ENCODE measurements at places on chromosomes 2 and 18. TPM values are rescaled to one million over a fixed set of nuclear protein-coding genes. Genes with fewer than 3 reads are reported as not detected.

DNA sequence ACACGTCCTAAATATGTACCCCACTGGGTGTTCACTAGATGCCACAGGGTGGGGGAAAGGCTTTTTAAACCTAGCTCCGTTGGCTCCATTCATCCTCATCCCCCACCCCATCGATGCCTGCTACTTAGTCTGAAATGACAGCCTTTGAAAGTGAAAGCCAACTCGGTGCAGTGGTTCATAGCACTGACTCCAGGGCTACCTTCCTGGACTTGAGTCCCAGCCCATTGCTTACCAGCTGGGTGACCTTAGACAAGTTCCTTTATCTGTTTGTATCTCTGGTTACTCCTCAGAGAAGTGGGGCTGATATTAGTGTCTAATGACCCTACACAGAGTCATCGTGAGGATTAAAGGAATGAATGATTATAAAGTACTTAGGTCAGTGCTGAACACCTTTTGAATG is 24.4 kb downstream of the EHD3 start:
- no peak overlapping the region for H3K4me3 ChIP-seq
- no peaks in the 10 kb centered on the region for H3K36me3 ChIP-seq

GRCh38 chr2:96591494-96591893 is 46.6 kb downstream of the KANSL3 start:
- H3K4me1 ChIP-seq: no peaks in the 10 kb centered on the region
- H3K4me3 ChIP-seq: no peak overlapping the region
- H3K36me3 ChIP-seq: peaks cover 53% of the 10 kb centered on the region
- H3K27me3 ChIP-seq: no peaks in the 10 kb centered on the region
- no peak overlapping the region for H3K27ac ChIP-seq

GRCh38 chr2:85578243-85579180 is 1.1 kb downstream of the VAMP8 start:
- peaks cover 9% of the 10 kb centered on the region for H3K4me1 ChIP-seq
- no peaks in the 10 kb centered on the region for H3K27me3 ChIP-seq
- peak overlapping the region; percentile 10 for H3K4me3 ChIP-seq
- H3K27ac ChIP-seq: peak overlapping the region; percentile 72

DNA sequence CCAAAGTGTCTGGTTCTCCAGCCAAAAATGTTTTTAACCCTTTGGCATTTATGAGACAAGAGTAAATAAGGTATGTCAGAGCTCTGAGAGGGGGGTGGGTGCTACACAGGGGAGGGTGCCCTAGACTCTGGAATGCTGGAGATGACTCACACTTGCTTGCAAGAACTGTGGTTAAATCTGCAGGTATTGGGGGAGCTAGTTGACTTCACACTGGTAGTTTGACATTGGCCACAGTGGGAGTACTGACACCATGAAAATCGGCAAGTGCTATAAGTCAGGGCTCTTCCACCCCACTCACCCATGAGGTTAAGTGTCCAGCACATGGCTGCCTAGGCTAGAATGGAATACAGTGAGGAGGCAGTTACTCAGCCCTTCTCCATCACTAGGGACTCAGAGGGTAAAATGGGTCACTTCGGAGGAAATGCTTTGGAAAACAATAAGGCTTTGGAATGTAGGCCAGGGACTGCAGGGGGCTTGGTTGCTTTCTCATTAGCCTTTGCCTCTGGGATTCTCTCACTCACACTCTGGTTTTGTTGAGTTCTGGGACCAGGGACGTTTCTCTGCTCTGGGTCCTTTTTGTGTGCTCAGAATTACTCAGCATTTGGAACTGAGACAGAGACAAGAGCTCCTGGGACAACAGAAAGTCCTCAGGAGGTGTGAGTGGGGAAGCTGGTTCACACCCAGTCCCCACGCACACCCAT is 91.6 kb downstream of the ACKR3 start:
- peak overlapping the region; percentile 65 for H3K27ac ChIP-seq
- peaks cover 29% of the 10 kb centered on the region for H3K4me1 ChIP-seq
- no peak for DNase-seq
- H3K27me3 ChIP-seq: no peaks in the 10 kb centered on the region
- no peak overlapping the region for H3K4me3 ChIP-seq
- no peaks in the 10 kb centered on the region for H3K36me3 ChIP-seq

- H3K4me3 ChIP-seq: no peak overlapping the region
- H3K4me1 ChIP-seq: peaks cover under 1% of the 10 kb centered on the region
- H3K36me3 ChIP-seq: no peaks in the 10 kb centered on the region
- H3K27me3 ChIP-seq: no peaks in the 10 kb centered on the region
- H3K27ac ChIP-seq: no peak overlapping the region
- DNase-seq: no peak
These were observed 158.9 kb upstream of the BOD1L2 start for GRCh38 chr18:56988022-56988421.

DNA sequence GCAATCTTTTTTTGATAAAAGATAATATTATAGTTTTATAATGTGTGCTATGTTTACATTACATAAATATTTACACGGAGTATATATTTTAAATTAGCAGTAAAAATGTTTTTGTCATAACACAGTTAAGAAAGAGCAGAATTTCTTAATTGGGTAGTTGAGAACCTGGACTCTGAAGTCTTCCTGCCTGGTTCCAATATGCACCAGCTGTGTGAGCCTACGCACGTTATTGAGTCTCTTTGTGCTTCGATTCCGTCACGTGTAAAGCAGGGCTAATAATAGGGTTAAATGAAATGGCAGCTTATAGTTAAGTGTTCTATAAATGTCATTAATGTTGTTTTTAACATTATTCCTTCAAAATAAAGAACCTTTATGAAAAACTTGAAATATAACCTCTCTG is 1.2 kb upstream of the CCDC88A start:
- peak overlapping the region; percentile 72 for H3K4me3 ChIP-seq
- DNase-seq: no peak
- no peaks in the 10 kb centered on the region for H3K4me1 ChIP-seq
- H3K36me3 ChIP-seq: no peaks in the 10 kb centered on the region

GRCh38 chr2:212914392-212914791 is 237.0 kb downstream of the IKZF2 start:
- no peaks in the 10 kb centered on the region for H3K4me1 ChIP-seq
- H3K27me3 ChIP-seq: no peaks in the 10 kb centered on the region
- no peak overlapping the region for H3K27ac ChIP-seq

DNA sequence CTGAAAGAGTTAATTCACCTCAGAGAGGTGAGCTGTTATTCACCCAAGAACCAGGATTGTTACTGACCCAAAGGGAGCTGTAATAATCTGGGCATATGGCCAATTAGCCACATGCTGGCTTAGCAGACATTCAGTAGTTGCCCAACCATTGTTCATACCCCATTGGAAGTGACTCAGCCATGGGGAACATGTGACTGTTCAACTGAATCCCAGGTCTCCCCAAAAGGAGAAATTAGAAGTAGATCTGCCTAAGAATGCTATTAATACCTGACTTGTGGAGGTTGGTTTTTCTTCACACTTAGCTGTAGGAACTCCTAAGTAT is 272.6 kb upstream of the UBE2E3 start:
- H3K27ac ChIP-seq: no peak overlapping the region
- DNase-seq: no peak
- H3K36me3 ChIP-seq: no peaks in the 10 kb centered on the region

DNA sequence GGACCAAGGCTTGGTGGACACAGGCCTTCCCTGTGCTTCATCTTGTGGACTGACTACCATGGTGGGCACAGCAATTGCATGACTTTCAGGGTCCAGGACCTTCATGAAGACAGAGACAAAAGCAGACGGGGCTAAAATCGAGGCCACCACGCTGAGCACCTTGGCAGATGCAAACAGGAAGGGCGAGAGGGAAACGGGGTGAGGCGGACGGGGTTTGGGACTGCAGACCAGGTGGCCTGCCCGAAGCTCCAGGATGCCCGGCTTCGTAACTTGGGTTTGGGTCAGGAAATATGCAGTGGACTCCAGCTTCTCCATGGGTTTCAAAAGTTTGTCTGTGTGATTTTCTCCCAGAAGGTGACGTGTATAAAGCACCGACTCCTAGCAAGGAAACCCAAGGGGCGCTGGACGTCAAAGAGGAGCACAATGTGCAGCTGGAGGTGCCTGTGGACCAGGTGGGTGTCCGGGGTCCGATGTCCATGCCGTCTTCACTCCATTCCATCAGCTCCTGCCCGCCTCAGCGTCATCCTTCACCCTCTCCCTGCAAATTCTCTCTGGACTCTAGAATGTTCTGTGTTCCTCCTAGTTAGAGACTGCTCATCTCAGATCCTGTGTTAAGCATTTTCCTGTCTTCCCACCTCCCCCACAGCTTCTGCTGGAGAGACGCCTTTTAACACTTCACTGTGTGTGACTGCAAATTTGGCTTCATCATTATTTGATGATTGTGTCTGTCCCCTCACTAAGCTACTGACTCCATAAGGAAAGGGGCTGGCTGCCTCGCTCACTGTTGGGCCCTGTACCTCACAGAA is 65.8 kb downstream of the DCDC2C start:
- DNase-seq: no peak
- H3K27ac ChIP-seq: no peak overlapping the region
- H3K4me3 ChIP-seq: no peak overlapping the region
- H3K36me3 ChIP-seq: no peaks in the 10 kb centered on the region
- no peaks in the 10 kb centered on the region for H3K4me1 ChIP-seq
- H3K27me3 ChIP-seq: peaks cover 15% of the 10 kb centered on the region

DNA sequence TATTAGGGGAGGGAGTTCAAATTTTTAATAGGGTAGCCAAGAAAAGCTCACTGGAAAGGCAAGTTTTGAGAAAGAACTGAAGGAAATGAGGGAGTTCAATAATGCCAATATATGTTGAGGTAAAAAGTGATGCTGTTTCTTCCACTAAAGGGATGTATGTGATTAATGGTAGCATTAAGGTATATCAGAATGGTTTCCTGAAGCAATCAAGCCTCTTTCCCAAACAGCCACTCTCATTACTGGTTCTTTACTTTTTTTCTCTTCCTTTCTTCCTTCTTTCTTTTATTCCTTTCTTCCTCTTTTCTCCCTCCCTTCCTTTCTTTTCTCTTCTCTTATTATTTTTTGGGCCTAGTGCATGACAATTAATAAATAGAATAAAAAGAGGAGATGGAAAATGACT is 433.5 kb downstream of the SATB2 start:
- no peaks in the 10 kb centered on the region for H3K36me3 ChIP-seq
- H3K27ac ChIP-seq: no peak overlapping the region
- no peaks in the 10 kb centered on the region for H3K4me1 ChIP-seq
- H3K4me3 ChIP-seq: no peak overlapping the region
- H3K27me3 ChIP-seq: no peaks in the 10 kb centered on the region
- DNase-seq: no peak

- no peaks in the 10 kb centered on the region for H3K27me3 ChIP-seq
- no peaks in the 10 kb centered on the region for H3K36me3 ChIP-seq
- H3K4me3 ChIP-seq: no peak overlapping the region
- H3K27ac ChIP-seq: no peak overlapping the region
- DNase-seq: no peak
These were observed 48.0 kb downstream of the CDK15 start for GRCh38 chr2:201854221-201854801.

- no peaks in the 10 kb centered on the region for H3K36me3 ChIP-seq
- H3K27me3 ChIP-seq: no peaks in the 10 kb centered on the region
- no peak overlapping the region for H3K4me3 ChIP-seq
- DNase-seq: no peak
- no peak overlapping the region for H3K27ac ChIP-seq
- H3K4me1 ChIP-seq: peaks cover 15% of the 10 kb centered on the region
These were observed 42.9 kb downstream of the TMEFF2 start for GRCh38 chr2:192151853-192152252.

DNA sequence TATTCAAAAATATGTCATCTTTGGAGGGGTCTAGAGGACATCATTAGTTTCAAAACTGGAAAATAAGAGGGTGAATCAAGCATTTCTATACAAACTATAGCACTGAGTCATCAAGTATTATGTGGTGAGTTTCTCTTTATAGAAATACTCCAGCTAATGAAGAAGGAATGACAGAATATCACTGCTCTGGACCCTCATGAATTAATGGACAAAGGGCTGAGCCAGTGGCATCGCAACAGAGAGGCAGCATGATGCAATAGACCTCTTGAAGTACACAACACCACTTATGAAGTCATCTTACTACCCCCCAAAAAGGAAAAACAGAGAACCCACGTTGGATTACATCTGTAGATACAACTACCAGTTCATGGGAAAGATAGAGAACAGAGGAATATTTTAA is 27.4 kb upstream of the EIF2AK3 start:
- no peak for DNase-seq
- no peak overlapping the region for H3K27ac ChIP-seq

- no peaks in the 10 kb centered on the region for H3K36me3 ChIP-seq
- H3K27ac ChIP-seq: no peak overlapping the region
- H3K4me1 ChIP-seq: no peaks in the 10 kb centered on the region
- no peak for DNase-seq
- no peak overlapping the region for H3K4me3 ChIP-seq
These were observed 455.7 kb upstream of the TCF4 start for GRCh38 chr18:56043641-56044061.

GRCh38 chr18:5155218-5155906 is 41.7 kb downstream of the AKAIN1 start:
- no peak overlapping the region for H3K4me3 ChIP-seq
- no peaks in the 10 kb centered on the region for H3K27me3 ChIP-seq
- H3K36me3 ChIP-seq: no peaks in the 10 kb centered on the region
- DNase-seq: no peak
- peak overlapping the region; percentile 43 for H3K27ac ChIP-seq
- no peaks in the 10 kb centered on the region for H3K4me1 ChIP-seq

- no peak overlapping the region for H3K4me3 ChIP-seq
- H3K27me3 ChIP-seq: no peaks in the 10 kb centered on the region
- peaks cover 32% of the 10 kb centered on the region for H3K4me1 ChIP-seq
- no peak for DNase-seq
- H3K27ac ChIP-seq: no peak overlapping the region
These were observed 31.1 kb upstream of the EPC2 start for GRCh38 chr2:148613231-148614013.

GRCh38 chr18:63683152-63683551 is 19.6 kb upstream of the SERPINB11 start:
- no peaks in the 10 kb centered on the region for H3K36me3 ChIP-seq
- H3K4me3 ChIP-seq: no peak overlapping the region

- H3K4me1 ChIP-seq: no peaks in the 10 kb centered on the region
- no peak for DNase-seq
- H3K27ac ChIP-seq: no peak overlapping the region
- H3K4me3 ChIP-seq: no peak overlapping the region
These were observed 1275.2 kb upstream of the CRIM1 start for GRCh38 chr2:35080231-35080910.

GRCh38 chr2:230913406-230914143 is 11.5 kb downstream of the GPR55 start:
- H3K27ac ChIP-seq: no peak overlapping the region
- peak; percentile 44 for DNase-seq
- no peak overlapping the region for H3K4me3 ChIP-seq
- no peaks in the 10 kb centered on the region for H3K36me3 ChIP-seq
- peaks cover 8% of the 10 kb centered on the region for H3K27me3 ChIP-seq

GRCh38 chr2:52539026-52539970 is 1228.3 kb upstream of the CHAC2 start:
- no peaks in the 10 kb centered on the region for H3K36me3 ChIP-seq
- no peaks in the 10 kb centered on the region for H3K27me3 ChIP-seq
- no peak for DNase-seq
- H3K4me1 ChIP-seq: no peaks in the 10 kb centered on the region
- no peak overlapping the region for H3K4me3 ChIP-seq

The GPR45 gene
- not detected for total RNA-seq

The ZSWIM2 gene
- not detected for total RNA-seq

The MALL gene
- 29.1 TPM for total RNA-seq

The CPO gene
- not detected for total RNA-seq

The IMPA2 gene
- 40.5 TPM for total RNA-seq

The OR6B2 gene
- not detected for total RNA-seq

The TEX44 gene
- not detected for total RNA-seq

The KIF1A gene
- 2.8 TPM for total RNA-seq

The RPE gene
- total RNA-seq: 17.0 TPM
